Stimulated activated CD4-positive, alpha-beta T cell treated with anti-CD3 and anti-CD28 coated beads, Interleukin-1b, Interleukin-23, amount 100 ng/mL, for 1 hour (primary cell): ENCODE measurements at places on chromosomes 7 and 10.

GRCh38 chr7:81725003-81725811 is 44.6 kb downstream of the HGF start:
- DNase-seq: no peak

GRCh38 chr7:135981958-135982646 is 4.9 kb upstream of the MTPN start:
- no peak for DNase-seq

- no peak for DNase-seq
Observed at GRCh38 chr10:114320249-114321116, 81.4 kb downstream of the VWA2 start.

DNA sequence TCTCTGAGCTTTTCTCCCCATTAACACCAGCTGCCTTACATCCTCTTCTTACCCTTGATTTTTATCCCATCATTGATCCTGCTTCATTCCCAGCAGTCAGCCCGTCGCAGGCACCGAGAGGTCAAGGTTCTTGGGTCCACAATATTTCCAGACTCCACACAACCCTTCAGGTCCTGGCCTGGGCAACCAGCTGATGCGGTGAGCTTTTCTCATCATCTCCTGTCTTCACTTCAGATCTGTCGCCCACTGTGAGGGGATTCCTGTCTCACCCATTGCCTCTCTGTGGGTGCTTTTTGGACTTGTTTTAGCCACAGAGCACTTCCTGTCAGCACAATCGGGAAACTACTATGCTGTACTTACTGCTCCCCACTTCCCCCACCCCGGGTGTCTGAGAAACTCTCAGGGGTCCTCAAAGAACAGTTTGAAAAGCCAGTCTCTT is 8.4 kb upstream of the PVRIG start:
- DNase-seq: no peak

DNA sequence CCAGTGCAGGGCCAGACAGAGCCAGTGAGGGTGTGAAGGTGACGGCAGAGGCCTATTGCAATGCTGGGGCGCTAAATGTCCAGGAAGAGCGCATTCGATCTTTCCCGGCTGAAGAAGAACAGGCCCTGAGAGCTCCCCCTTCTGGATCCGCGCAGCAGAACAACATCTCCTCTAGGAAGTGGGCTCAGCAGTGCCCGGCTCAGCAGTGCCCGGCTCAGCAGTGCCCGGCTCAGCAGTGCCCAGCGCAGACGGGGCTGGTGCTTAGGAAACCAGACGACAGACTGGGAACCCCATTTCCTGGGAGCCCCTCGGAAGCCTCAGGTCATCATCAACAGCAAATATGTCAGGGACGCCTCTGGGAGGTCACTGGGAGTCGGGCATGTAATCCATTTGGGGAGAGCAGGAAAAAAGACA is 4.7 kb upstream of the NOS3 start:
- DNase-seq: no peak

GRCh38 chr10:80493522-80494051 is 39.5 kb downstream of the TSPAN14 start:
- no peak for DNase-seq

DNA sequence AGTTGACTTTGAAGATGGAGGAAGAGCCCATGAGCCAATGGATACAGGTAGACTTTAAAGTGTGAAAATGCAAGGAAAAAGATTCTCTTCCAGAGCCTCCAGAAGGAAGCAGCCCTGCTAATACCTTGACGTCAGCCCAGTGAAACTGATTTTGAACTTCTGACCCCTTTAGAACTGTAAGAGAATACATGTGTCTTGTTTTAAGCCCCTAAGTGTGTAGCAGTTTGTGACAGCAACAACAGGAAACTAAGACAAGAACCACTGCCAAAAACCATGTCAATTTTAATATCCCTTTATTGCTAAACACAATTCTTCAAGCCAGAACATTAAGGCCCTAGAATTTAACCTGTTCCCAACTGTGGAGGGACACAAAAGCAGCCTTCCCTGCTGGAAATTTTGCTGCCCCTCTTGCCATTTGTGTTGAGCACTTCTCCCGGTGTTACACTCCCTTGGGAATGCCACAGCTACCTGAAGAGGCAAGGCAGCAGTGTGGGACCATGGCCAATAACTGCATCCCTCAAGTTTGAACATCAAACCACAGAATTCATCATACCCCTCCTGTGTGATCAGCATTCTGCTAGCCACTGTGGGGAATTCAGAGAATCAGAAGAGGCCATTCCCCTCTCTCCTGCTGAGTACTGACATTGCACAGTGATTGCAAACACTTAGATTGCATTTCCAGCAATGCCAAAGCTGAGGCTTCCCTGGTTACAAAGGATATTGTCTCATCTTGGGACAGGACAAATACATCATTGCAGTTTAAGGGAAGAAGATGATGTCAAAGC is 12.3 kb upstream of the CCDC172 start:
- no peak for DNase-seq

- DNase-seq: no peak
Observed at GRCh38 chr7:37100735-37101331, 347.8 kb downstream of the ELMO1 start.

- DNase-seq: no peak
Observed at GRCh38 chr7:100022621-100023020, 7.2 kb downstream of the ZKSCAN1 start.

- no peak for DNase-seq
Observed at GRCh38 chr10:4041635-4042034, 256.6 kb upstream of the KLF6 start.

DNA sequence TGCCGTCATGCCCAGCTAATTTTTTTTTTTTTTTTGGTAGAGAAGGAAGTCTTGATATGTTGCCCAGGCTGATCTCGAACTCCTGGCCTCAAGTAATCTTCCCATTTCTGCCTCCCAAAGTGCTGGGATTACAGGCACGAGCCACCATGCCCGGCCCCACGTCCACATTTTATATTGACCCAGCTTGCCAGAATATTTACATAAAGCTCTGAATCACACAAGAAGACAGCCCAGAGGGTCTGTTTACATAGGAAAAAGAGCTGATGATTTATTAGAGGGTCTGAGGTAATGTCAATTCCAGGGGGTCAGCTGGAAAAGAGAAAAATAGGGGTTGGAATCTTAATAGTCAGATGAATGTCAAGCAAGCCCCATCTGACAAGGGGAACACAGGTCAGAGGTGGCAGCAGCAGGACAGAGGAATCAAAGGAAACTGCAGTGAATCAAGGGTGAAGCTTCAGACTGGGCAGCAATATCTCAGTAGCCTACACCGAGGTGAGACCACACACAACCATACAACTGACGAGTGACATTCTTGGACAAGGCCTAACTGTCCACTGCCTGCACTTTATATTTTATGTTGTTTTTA is 15.8 kb upstream of the SLF2 start:
- no peak for DNase-seq

- DNase-seq: no peak
Observed at GRCh38 chr10:71307469-71308085, 11.5 kb upstream of the SLC29A3 start.

- peak; percentile 75 for DNase-seq
Observed at GRCh38 chr10:124530215-124530665, 68.6 kb downstream of the LHPP start.

DNA sequence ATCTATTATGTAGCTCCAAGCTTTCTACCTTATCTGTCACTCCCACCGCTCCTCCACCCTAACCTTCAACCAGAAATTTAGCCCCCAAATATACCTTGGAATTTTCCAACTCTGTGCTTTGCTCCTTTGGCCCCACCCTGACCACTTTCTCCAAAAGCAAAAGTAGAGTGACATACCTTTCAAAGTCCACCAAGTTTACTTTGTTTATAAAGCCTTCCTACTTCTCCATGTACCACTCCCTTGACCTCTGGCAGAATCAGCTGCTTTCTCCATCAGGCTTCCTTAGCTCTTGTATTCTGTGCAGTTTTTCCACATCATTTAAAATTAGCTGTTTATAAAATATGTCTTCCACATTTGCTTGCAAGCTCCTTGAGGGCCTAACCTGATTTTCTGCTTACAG is 40.9 kb upstream of the RSBN1L start:
- DNase-seq: no peak

DNA sequence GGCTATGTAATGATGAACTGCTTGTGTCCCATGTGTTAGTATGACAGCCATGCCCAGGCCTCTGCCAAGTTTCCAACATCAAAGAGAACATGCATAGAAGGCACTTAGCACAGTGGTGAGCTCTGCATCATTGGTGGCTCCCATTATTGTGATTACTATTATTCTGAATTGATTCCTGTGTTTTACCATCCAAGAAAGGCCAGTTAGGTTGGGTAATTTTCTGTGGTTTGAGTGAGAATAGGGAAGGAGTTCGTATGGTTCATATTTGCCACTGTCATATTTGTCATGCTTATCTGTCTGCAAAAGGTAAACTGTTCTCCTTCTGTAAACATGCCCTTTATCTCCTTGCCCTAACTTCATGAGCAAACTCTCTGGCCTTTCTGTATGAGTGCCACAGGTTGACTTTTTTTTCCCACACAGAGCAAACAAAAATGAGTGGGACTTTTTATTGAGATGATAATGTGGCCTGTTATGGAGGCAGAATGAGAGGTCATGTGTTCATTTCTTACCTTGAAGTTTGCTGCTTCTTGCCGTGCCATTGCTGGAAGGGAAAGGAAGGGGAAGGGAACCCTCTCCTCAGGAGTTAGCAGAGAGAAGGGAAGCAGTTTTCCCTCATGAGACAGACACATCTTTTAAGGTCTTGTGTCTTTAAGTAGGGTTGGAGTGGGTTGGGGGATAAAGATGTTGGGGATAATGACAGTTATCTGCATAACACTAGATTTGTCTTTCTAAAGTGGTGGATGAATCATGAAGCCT is 301.9 kb downstream of the LRMDA start:
- DNase-seq: no peak

- peak; percentile 22 for DNase-seq
Observed at GRCh38 chr7:22110227-22110839, 164.6 kb upstream of the CDCA7L start.

DNA sequence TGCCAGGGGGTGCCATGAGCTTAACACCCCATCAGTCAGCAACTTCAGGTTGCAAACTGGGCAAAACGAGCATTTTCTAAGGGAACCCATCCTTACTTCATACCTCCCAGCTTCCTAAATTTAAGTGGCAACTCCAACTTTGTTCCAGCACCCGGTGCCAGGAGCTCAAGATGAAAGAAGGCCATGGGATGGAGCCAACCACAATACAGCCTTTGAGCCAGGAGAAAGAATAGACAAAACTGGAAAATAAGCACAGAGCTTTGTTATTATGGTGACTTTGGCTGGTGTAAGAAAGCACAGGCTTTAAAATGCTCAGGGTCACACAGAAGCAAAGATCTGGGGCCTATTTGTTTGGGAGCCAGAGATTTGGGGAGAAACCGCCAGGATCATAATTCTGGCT is 388.7 kb upstream of the MGMT start:
- DNase-seq: no peak

GRCh38 chr10:32415361-32415760 is 30.6 kb upstream of the CCDC7 start:
- no peak for DNase-seq

DNA sequence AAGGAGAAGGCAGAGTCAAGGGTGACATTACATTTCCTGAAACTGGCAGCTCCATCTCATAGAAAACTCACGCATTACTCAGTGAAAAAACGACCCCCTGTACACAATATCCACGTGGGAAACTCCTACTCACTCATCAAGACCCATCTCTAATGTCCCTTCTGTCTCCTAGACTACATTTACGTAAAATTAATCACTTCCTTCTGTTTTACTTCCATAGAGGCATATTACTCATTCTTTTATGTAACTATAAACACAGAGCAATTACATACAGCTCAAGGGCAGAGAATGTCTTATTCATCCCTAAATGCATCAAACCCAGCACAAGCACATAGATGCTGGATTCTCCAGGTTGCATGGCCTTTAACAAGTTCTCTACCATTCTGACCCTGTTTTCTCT is 281.8 kb downstream of the KCNMA1 start:
- DNase-seq: no peak

GRCh38 chr7:48363174-48363573 is 191.9 kb downstream of the ABCA13 start:
- DNase-seq: no peak

GRCh38 chr7:74483402-74484336 is 30.0 kb downstream of the GTF2IRD1 start:
- no peak for DNase-seq

GRCh38 chr10:113360870-113361269 is 192.0 kb upstream of the HABP2 start:
- DNase-seq: no peak
